ENCODE measurements at places on chromosomes 11 and 22.

GRCh38 chr11:65132988-65133700 lies 1.2 kb downstream of the SYVN1 start:
- H3K36me3 ChIP-seq: peaks cover 49% of the 10 kb centered on the region
- H3K4me1 ChIP-seq: peaks cover 35% of the 10 kb centered on the region
- H3K4me3 ChIP-seq: peak overlapping the region; percentile 99
- H3K27ac ChIP-seq: peak overlapping the region; percentile 100

- H3K36me3 ChIP-seq: no peaks in the 10 kb centered on the region
- H3K27ac ChIP-seq: no peak overlapping the region
- no peaks in the 10 kb centered on the region for H3K4me1 ChIP-seq
- H3K4me3 ChIP-seq: no peak overlapping the region
- H3K27me3 ChIP-seq: peaks cover 73% of the 10 kb centered on the region
Observed at GRCh38 chr11:70871881-70872280, 380.5 kb downstream of the SHANK2 start.

DNA sequence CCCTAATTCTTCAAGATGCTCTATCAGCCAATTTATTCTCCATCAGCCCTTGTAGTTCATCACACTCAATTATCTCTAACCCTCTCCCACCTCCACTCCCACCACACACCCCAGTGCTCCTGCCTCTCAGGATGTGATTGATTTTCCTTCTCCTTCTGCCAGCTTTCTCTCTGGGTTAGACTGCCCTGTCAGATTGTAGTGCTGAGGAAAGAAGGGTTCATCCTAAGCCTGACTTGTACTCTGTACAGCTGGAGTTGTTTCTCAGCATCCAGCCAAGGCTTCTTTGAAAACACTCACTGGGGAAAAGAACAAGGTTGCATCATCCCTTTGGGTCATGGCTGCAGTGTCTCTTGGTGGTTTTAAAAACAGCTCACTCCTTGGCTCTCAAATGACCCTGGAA lies 61.2 kb downstream of the CECR2 start:
- no peak overlapping the region for H3K4me3 ChIP-seq
- H3K27ac ChIP-seq: peak overlapping the region; percentile 27
- H3K4me1 ChIP-seq: peaks cover 43% of the 10 kb centered on the region
- no peaks in the 10 kb centered on the region for H3K36me3 ChIP-seq

- H3K36me3 ChIP-seq: no peaks in the 10 kb centered on the region
- no peaks in the 10 kb centered on the region for H3K27me3 ChIP-seq
- H3K27ac ChIP-seq: peak overlapping the region; percentile 56
- no peak overlapping the region for H3K4me3 ChIP-seq
Observed at GRCh38 chr11:123450623-123451022, 20.6 kb downstream of the GRAMD1B start.

- no peak for DNase-seq
- H3K27me3 ChIP-seq: no peaks in the 10 kb centered on the region
- no peak overlapping the region for H3K4me3 ChIP-seq
- H3K27ac ChIP-seq: no peak overlapping the region
- H3K36me3 ChIP-seq: peaks cover 32% of the 10 kb centered on the region
Observed at GRCh38 chr11:59573216-59573615, 42.4 kb downstream of the OSBP start.
